ENCODE measurements at places on chromosomes 6 and 20.
A peak's percentile ranks its signal among the peaks of the same experiment; 100 is the strongest.

DNA sequence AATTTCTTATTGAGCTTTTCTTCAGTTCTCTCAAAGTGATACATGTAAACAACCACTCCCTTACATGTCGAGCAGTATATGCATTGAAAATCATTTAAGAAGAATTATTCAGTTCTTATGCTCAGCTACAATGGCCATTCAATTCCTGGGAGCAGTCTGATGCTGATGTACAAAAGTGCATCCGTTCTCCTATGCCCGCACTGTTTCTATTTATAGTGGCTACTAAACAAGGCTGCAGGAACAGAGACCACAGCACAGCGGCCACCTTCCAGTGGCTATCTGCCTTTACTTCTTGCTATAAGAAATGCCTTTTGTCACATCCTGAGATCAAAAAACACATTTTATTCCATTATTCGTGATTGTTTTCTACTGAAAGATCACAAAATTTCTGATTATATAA lies 82.2 kb downstream of the FHL5 start:
- DNase-seq = no peak

GRCh38 chr6:97465877-97466561 lies 183.0 kb upstream of the MMS22L start:
- DNase-seq = no peak

DNA sequence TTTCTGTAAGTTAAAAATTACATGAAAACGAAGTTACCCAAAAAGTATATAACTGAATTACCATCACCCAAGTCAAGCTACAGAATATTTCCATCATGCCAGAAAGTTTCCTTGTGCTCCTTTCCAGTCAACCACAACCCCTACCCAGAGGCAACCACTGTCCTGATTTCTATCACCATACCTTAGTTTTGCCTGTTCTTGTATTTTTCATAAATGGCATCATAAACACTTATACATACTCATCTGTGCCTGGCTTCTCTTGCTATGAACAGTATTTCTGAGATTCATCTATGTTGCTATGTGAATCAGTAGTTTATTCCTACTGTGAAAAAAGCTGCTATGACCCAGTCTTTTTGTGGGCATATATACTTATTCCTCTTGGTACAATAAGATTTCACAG lies 7.4 kb downstream of the FKBP5 start:
- DNase-seq = no peak

GRCh38 chr6:101195588-101195987 lies 197.9 kb upstream of the GRIK2 start:
- DNase-seq = no peak

- DNase-seq = peak; percentile 79
These were observed 931 bp upstream of the UCKL1 start for GRCh38 chr20:63957004-63957689.

Measured in NCI-H1930 (cell line).